ENCODE measurements at places on chromosomes 5 and 9.

GRCh38 chr5:137735555-137736284, at the start of gene KLHL3:
KLHL3 (minus strand) TSS chr5:137736089; CDS start chr5:137735646, 443 bp downstream.
- DNase-seq = peak; percentile 32

DNA sequence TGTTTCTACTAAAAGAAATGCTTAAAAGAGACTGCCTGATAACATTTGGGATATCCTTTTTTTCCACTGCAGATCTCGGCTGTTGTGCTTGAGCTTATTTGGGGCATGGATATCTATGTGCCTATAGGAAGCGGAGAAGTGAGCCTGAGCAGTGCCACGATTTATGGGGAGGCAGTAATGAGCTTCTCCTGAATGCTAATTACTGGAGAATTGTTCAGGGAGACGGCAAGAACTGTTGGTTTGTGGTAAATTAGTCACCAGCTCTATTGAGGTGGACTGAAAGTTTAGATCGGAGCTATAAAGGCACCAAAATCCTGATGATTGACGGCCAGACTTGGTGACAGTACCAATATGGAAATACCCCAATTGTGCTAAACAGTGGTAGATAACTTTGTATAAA, 186.5 kb downstream of the ARHGEF28 start:
- DNase-seq = no peak

GRCh38 chr5:153983885-153984284, 54.8 kb downstream of the FAM114A2 start:
- no peak for DNase-seq

- no peak for DNase-seq
Observed at GRCh38 chr5:173837654-173838053, 50.5 kb upstream of the CPEB4 start.

DNA sequence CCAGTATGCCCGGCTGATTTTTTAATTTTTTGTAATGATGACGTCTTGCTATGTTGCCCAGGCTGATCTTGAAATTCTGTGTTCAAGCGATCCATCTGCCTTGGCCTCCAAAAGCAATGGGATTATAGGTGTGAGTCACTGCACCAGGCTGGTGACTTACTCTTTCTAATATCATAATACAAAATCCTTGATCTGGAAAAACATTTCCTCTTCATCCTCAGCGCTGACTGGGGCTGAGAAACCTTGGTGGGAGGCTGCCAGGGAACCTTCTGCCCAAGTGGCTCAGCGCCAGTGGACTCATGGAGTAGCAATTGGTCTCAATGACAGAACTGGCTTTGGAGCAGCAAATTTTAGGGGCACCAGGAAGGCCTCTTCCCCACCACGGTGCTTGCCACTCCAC, 17.5 kb upstream of the SEMA4D start:
- no peak for DNase-seq

GRCh38 chr5:68047035-68047434, 168.5 kb upstream of the PIK3R1 start:
- peak; percentile 24 for DNase-seq

GRCh38 chr5:136892000-136892399, 526.7 kb upstream of the TRPC7 start:
- DNase-seq = no peak

GRCh38 chr9:22065431-22066200, 56.5 kb upstream of the CDKN2B start:
- no peak for DNase-seq

GRCh38 chr9:70411121-70411929, 3.1 kb downstream of the KLF9 start:
- peak; percentile 59 for DNase-seq

DNA sequence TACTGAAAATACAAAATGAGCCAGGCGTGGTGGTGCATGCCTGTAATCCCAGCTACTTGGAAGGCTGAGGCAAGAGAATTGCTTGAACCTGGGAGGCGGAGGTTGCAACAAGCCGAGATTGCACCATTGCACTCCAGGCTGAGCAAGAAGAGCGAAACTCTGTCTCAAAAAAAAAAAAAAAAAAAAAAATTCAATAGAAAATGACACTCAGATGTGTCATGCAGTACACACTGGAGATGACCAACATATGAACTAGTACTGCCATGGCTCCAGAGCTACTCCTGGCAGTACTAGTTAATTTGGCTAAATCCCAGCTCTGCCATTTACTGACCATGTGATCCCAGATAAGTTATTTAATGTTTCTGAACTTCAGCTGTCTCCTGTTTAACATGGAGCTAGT, 7.3 kb downstream of the ATOX1 start:
- no peak for DNase-seq

GRCh38 chr9:112166176-112167140, 8.6 kb downstream of the SUSD1 start:
- DNase-seq = no peak

- no peak for DNase-seq
Observed at GRCh38 chr9:82295181-82295580, 306.6 kb downstream of the SPATA31D1 start.

- no peak for DNase-seq
Observed at GRCh38 chr9:89001917-89002540, 10.8 kb downstream of the S1PR3 start.

Data from foreskin melanocyte (primary cell).